ENCODE measurements at places on chromosomes 4 and X.
A peak's percentile ranks its signal among the peaks of the same experiment; 100 is the strongest.

- no peak for DNase-seq
Observed at GRCh38 chr4:158885564-158885963, 116.7 kb downstream of the FNIP2 start.

DNA sequence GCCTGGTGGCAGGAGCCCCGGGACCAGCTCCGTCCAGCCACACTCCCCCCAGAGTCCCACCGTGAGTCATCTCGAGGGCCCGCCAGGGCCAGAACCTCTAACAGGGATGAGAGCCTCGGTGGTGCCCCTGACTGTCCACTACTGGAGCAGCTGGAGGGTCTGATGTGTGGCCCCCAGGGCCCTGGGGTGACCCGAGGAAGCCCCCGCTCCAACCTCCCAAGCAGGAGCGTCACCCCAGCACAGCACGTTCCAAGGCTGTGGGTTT is 135.9 kb upstream of the NKX1-1 start:
- DNase-seq = no peak

DNA sequence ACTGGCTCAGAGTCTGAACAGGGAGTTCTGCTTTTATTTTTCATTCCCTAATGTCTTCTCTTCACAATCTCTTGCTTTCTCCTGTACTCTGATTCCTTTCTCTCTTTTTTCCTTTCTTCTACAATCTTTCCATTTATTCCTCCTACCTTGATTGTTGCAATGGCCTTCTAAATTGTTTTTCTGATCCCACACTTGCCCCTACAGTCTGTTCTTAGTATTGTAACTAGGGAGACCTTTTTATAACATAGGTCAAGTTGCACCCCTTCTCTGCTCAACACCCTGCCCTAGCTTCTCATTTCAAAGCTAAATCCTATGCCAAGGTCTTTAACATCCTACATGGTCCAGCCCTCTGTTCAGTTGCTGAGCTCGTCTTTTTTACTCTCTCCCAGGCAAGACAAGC is 277.9 kb downstream of the GBA3 start:
- DNase-seq = no peak

DNA sequence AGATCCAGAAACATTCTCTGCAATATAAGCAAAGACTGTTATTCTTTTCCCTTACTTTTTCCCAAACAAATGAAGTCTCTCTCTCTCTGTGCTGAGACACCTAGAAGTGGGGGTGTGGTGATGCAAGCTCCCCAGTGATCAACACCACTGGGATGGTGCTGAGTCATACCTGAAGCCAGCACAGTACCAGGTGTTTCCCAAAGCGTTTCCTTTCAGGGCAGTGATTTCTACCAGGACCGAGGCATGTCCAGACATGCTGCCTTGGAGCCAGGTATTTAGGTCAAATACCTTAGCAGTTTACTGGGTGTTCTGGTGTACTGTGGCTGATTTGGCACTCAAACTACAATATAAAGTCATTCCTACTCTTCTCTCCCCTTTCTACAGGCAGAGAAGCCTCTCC is 726.5 kb downstream of the FAM133A start:
- no peak for DNase-seq

DNA sequence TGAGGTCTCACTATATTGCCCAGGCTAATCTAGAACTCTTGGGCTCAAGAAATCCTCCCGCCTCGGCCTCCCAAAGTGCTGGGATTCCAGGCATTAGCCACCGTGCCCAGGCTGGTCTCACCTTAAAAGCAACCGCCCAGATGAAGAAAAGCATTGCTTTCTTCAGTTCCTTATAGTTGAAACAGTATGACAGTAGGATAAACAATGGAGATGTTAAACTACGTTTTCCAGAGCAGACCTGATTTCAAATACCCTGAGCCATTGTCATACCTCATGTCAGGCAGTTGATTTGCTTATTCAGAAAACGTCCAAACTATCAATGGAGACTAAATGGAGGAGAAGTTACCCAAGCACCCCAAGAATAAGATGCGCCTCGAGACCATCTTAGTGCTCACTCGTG is 26.3 kb upstream of the TMEM131L start:
- DNase-seq = no peak

DNA sequence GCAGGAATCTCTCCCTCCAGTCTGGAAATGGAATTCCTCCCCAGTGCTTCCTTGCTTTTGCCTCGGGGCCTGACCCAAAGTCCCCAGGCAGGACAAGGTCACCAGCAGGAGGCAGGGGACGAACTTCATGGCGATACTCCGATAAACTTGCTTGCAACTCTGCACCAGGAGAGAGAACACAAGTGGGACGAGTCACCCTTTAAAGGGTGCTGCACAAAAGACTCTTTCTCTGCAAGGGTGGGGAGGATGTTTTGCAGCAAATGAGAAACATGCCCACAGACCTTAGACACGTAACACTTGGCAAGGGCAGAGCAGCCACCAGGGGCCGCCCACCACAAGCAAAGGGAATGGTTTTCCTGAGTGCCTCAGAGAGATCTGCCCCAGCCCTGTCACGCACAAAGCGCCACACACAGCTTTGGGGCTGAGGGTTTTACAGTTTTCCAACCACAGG is at the start of gene FGFBP2:
Gene FGFBP2, minus strand, starts transcription at position 175 of the 451 bp plus-strand sequence. Its CDS starts 46 bp downstream, at position 129.
- DNase-seq = no peak

- DNase-seq = no peak
Observed at GRCh38 chrX:154800478-154801210, 4.6 kb downstream of the MPP1 start.

DNA sequence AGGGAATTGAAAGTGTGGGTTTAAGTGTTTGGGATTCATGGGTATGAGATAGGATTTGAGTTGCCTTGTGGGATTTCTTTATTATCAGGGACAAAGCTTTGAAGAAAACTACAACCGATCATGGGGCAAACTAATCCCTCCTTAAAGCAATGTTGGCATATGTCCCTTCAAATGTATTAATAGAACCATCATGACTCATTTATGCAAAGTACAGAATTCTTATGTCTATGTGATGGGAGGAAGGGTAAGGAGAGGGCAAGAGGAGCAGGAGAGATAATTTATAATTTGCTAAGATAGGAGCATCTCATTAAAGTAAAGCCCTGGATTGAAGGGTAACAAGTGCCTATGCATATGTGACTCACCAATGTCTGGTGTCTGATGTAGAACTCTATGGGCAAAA is 94.2 kb downstream of the PHEX start:
- DNase-seq = no peak

GRCh38 chrX:39869846-39870601 is 227.7 kb downstream of the BCOR start:
- peak; percentile 54 for DNase-seq

GRCh38 chrX:154784149-154784995 is 20.9 kb downstream of the MPP1 start:
- no peak for DNase-seq

GRCh38 chr4:52586069-52586468 is 73.0 kb downstream of the USP46 start:
- no peak for DNase-seq

- no peak for DNase-seq
Observed at GRCh38 chr4:26179316-26179760, 141.5 kb upstream of the RBPJ start.

DNA sequence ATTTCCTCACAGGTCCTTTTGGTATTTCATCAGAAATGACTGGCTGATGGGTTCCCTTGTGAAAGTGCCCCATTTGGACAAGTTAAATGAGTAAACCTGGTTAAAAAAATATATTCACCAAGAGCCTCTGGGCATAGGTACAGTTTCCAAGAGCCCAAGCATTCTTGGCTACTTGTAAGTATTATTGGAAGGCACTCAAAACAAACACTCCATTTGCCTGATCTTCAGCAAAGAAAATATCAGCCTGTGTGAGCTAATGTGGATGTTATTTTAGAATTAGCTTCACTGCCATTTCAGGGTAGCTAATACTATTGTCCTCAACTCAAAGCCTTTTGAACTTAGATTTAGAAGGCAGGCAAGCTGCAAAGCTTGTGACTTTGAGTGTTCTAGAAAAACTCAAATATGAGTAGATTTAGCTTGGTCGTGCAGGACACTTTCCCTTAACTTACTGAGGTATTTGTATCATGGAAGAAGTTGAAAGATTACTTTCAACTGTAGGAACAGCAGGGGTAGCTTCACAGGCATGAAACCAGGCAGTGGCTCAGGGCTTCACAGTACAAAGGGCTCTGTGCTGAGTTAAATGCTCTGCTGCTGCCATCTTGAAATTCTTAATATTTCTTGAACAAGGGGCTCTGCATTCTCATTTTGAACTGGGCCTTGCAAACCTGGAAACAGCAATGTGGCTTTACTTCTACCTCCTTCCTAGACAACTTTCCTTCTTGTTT is 177.2 kb downstream of the AMELX start:
- DNase-seq = no peak

DNA sequence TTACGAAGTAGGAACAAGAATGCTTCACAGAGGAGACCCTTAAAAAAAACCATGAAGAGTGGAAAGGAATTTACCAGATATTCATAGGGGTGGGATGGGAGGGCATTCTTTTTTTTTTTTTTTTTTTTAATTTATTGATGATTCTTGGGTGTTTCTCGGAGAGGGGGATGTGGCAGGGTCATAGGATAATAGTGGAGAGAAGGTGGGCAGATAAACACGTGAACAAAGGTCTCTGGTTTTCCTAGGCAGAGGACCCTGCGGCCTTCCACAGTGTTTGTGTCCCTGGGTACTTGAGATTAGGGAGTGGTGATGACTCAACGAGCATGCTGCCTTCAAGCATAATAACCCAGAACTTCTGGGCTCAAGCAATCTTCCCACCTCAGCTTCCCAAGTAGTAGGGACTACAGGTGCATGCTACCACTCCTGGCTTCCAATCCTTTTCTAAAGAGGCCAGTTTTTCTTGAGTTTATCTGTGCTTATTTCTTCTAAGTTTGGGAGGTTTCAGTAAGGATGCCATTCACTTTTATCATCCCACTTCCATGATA is 65.9 kb upstream of the OGT start:
- no peak for DNase-seq

GRCh38 chr4:106062452-106062875 is 167.2 kb downstream of the NPNT start:
- no peak for DNase-seq

- DNase-seq = no peak
Observed at GRCh38 chrX:43633757-43634156, 22.3 kb upstream of the MAOA start.

GRCh38 chr4:144903953-144904711 is 193.9 kb downstream of the ANAPC10 start:
- DNase-seq = no peak

DNA sequence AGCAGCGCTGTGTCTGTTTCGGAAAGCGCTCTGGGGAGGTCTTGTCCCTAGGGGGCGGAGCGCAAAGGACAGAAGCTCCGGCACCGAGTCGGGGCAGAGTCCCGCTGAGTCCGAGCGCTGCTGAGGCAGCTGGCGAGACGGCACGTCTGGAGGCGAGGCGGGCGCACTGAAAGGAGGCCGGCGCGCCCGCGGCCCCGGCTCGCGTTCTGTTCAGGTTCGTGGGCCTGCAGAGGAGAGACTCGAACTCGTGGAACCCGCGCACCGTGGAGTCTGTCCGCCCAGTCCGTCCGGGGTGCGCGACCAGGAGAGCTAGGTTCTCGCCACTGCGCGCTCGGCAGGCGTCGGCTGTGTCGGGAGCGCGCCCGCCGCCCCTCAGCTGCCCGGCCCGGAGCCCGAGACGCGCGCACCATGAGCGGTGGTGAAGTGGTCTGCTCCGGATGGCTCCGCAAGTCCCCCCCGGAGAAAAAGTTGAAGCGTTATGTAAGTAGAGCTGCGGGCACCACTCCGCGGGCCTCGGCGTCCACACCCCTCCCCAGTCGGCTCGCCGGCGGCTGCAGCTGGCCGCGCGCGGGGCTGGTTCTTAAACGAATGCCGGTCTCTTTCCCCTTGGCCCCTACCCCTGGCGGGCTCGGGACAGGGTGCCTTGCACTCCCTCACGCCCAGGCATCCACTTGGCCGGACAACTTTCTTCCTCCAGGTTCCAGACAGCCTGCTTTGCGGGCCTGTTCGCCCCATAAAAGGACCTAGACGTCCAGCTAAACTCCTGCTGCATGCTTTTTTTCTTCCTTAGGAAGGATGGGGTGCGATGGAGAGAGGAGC is at the start of gene GAB1:
Gene GAB1, plus strand, starts transcription at position 96 of the 819 bp plus-strand sequence. Its CDS starts 313 bp downstream, at position 409.
- peak; percentile 32 for DNase-seq

DNA sequence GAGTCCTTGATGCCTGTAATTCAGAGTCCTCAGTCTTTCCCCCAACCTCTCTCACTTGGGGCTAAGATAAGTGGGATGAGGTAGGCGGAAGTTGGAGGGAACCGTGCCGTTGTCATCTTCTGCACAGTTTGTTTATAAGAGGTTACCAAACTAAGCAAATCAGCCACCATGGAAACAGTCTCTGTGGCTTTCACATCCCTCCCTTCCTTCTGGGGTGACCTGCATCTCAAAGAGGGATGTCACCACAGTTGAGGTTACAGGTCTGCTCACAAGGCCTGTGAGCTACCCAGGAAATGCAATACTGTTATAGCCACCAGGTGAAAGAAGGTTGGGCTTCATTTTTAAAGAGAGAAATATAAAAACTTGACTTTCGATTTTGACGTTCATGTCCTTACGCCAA is 26.3 kb downstream of the RTL5 start:
- DNase-seq = no peak

DNA sequence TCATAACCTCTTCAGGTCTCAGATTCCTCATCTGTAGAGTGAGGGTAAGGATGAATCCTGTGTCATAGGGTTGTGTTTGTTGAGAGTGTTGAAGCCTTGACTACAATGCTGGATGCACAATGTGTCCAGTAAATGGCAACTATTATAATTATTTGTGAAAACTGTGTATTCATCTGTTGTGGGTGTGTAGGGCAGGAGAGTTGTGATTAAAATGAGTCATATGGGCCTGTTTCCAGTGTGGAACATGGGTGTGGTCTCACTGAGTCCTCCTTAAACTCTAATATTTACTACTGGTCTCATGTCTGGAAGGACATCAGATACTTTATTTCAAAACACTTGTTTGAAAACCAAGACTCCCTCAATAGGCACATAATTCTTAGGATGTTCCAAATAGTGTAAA is 208.5 kb upstream of the CASK start:
- no peak for DNase-seq

GRCh38 chrX:71366674-71367256 is 608 bp downstream of the TAF1 start:
- peak; percentile 32 for DNase-seq

- DNase-seq = no peak
Observed at GRCh38 chr4:114087596-114088230, 108.3 kb upstream of the ARSJ start.

DNA sequence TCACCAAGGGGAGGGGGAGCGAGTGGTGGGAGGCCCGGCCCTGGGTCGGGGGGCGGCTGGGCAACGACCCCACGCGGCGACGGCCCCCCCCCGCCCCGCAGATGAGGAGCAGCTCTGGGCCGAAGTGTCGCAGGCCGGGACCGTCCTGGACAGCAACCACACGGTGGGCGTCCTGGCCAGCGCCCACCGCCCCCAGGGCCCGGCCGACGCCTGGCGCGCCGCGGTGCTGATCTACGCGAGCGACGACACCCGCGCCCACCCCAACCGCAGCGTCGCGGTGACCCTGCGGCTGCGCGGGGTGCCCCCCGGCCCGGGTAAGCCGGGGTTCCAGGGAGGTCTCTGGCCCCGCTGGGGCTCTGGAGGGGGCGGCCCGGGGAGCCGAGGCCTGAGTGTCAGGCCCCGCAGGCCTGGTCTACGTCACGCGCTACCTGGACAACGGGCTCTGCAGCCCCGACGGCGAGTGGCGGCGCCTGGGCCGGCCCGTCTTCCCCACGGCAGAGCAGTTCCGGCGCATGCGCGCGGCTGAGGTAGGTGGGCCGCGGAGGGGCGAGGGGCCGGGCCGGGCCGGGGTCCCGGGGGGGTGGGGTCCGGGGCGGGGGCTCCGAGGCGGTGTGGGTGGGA is 8.7 kb upstream of the FGFRL1 start:
- no peak for DNase-seq

- no peak for DNase-seq
Observed at GRCh38 chr4:58776627-58777026, 1666.4 kb upstream of the IGFBP7 start.

- DNase-seq = no peak
Observed at GRCh38 chrX:148535639-148536038, 35.2 kb downstream of the AFF2 start.
